Stimulated activated CD4-positive, alpha-beta T cell treated with anti-CD3 and anti-CD28 coated beads, TNF-alpha, amount 100 ng/mL, for 48 hours (primary cell): ENCODE measurements at places on chromosomes 3 and 15.

DNA sequence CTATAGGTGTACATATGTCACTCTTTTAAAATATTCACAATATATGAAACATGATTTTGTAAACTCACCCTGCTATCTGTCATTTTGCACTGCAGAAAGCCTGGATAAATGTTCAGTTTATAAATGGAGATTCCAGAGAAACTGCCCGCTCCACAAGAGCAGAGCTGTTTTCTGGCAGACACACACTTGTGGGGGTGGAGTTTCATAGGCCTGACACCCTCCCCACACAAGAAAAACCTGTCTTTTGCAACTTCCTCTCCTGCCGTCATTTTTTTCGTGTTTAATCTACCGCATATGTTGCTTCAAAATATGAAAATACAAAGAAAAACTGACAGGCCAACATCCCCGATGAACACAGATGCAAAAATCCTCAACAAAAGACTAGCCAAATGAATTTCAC lies 479.0 kb downstream of the GABRG3 start:
- no peak for DNase-seq

DNA sequence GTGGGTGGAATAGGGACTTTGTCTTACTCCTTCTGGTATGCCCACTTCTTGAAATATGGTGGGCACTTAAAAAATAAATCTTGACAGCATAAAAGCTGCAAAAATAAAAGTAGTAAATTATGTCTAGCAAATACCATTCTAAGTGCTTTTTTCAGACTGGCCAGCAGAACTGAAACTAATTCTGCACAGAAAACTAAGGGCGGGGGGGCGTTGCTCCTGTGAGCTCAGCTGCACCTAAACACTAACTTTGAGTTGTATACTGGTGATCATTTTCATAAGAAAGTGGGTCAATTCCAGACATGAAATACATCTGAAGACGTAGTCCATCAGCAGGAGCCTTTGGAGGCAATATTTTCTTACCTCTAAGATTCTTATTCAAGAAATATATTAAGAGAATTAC lies 114.8 kb downstream of the WDR76 start:
- DNase-seq: no peak

DNA sequence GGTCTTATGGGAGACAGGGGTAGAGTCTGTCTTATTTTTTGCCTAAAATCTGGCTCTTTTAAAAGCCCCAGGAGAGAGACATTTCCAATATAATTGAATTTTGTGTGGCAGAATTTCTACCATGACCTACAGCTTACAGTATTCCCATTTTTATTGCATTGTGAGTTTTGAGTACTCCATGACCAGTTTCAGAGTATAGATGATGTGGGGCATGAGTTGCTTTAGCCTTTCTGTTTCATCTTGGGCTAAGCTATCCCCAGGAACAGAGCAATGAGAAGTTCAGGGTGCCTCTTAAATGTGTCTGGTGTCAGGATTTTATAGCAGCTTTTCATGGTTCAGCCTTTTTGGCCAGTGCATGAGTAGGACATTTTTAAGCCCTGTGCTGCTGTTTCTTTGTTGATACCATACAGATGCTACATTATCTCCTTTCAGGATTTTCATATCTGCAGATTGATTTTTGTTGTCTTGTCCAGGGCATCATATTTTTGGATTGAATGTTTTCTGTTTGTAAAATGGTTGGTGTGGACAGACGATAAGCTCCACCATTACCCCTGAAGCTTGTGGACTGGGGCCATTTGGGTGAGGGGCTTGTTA lies 3.5 kb downstream of the ABHD2 start:
- no peak for DNase-seq

DNA sequence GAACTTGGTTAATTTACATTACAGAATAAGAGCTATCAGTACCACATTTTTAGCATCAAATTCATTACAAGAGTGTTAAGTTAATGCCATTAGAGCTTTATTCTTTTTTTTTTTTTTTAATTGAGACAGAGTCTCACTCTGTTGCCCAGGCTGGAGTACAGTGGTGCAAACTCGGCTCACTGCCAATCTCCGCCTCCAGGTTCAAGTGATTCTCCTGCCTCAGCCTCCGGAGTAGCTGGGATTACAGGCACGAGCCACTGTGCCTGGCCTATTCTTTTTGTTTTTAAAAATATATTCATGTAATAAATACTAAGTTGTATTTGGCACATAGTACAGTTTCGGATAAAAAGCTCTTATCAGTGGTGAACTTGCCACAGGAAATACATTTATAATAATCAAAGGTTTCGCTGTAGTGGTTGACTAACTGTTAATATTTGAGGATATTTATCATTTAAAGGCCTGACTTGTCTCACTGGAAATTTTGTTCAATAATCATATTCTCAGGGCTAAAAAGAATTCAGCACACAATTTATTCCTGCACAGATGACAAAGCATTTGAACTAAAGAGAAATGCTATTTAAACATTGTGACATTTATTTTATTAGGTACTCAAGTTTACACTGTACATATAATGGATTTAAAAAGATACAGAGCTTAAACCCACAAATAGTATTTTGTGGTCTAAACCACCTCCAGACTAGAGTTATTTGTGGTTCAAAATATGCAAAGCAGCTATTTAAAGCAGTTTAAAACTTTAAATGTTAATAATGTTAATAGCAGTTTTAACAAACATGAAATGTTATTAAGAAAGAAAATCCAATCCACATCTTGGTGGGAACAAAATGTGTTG lies 6.1 kb upstream of the LEKR1 start:
- no peak for DNase-seq

DNA sequence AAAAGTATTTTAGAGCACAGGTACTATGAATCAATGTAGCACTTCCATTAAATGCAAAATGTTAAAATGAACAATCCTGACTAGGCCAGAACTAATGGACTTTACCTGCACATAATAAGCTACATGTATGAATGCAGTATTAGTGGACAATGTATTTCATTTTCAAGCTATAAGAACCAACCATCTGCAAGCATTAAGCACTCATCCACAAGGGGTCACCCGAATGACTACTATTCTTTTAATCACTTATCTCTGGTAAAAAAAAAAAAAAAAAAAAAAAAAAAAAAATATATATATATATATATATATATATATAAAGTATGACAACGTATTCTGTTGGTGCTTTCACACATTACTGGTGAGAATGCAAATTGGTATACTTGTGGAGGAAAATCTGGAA lies 7.2 kb downstream of the HERC1 start:
- no peak for DNase-seq

GRCh38 chr3:151468284-151468917 lies 7.5 kb upstream of the IGSF10 start:
- peak; percentile 20 for DNase-seq

GRCh38 chr3:152331018-152331541 lies 62.4 kb downstream of the MBNL1 start:
- DNase-seq: no peak

DNA sequence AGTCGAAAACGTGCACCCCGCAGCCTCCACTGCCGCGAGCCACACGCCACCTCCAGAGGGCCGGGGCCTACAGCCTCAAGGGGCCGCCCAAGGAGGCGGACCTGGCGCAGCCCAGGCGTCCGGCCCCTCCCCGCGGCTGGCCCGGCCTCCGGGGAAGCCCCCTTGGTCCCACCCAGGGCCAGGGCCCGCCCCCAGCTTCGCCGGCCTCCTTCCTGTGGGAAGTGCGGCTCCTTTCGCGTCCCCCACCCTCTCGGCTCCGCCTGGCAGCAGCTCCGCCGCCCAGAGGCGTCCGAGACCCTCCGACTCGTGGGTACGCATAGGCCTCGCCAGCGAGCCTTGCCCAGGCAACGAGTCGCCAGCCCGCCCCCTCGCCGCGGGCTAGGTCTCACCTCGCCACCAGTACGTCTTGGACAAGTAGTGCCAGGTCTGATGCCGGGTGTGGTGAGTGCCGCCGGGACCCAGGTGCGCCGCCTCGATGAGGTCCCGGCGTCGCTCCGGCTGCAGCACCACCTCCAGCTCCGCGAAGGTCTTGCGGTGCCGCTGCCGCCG lies 642 bp downstream of the ZBTB11 start:
- peak; percentile 93 for DNase-seq

- no peak for DNase-seq
Measured at GRCh38 chr3:52175416-52176179, 21.4 kb upstream of the POC1A start.

GRCh38 chr15:54500330-54500729 lies 522.1 kb downstream of the UNC13C start:
- no peak for DNase-seq

GRCh38 chr3:120648290-120648689 lies 33.7 kb downstream of the HGD start:
- DNase-seq: no peak

DNA sequence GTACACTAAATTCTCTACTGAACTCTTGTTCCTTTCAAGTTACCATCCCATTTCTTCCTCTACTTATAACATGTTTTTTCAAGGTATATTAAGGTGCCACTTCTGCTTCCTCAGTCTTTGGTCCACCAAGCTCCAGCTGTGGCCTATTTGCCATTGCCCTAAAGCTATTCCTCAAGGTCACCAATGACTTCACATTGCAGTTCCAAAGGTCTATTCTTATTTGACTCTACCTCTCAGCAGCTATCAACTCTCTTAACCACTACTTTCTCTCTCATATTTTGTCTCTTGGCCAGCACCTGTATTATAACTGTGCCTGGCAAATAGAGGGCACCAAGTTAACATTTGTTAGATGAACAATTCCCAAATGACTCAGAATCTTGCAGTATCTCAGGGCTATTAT lies 354.7 kb downstream of the PLCL2 start:
- no peak for DNase-seq

- DNase-seq: no peak
Measured at GRCh38 chr3:32414522-32415202, 23.0 kb downstream of the CMTM7 start.

- DNase-seq: no peak
Measured at GRCh38 chr15:68315035-68315434, 37.5 kb downstream of the FEM1B start.

DNA sequence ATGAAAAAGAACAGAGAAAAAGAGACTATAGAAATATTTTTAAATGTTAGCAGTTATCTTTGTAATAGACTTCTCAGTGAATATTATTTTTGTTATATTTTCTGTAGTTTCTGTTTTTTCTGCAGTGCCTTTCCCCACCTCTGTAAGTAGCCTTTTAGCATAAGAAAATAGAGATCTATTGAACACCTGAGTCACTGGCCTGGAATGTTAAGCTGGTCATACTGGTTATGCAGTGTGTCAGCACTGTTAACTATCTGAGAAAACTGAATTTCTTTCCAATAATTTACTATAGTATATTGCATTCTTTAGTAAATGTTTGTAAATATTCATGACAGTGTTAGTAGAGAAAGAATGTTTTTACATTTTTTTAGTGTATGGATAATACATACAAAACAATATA lies 79.8 kb downstream of the NECTIN3 start:
- no peak for DNase-seq

- no peak for DNase-seq
Measured at GRCh38 chr3:101195951-101196713, 124.2 kb downstream of the IMPG2 start.

- DNase-seq: no peak
Measured at GRCh38 chr15:88269356-88270062, 13.0 kb upstream of the NTRK3 start.
